ENCODE measurements at places on chromosomes 7 and 10. TPM values are rescaled to one million over a fixed set of nuclear protein-coding genes. Genes with fewer than 3 reads are reported as not detected.
A peak's percentile ranks its signal among the peaks of the same experiment; 100 is the strongest.

HOXA10 gene
- not detected for total RNA-seq

EPO gene
- not detected for total RNA-seq

FZD8 gene
- 23.0 TPM for total RNA-seq

RAB19 gene
- not detected for total RNA-seq

HPS1 gene
- total RNA-seq, result 42.7 TPM

ABCB4 gene
- not detected for total RNA-seq

EXOSC1 gene
- total RNA-seq, result 11.3 TPM

NPFFR1 gene
- total RNA-seq, result not detected

FGFR2 gene
- total RNA-seq, result 4.4 TPM

CREB5 gene
- 143 TPM for total RNA-seq

NPM3 gene
- 28.7 TPM for total RNA-seq

VAX1 gene
- total RNA-seq, result not detected

- H3K4me3 ChIP-seq, result no peak overlapping the region
- H3K4me1 ChIP-seq, result no peaks in the 10 kb centered on the region
- DNase-seq, result no peak
- no peak overlapping the region for H3K27ac ChIP-seq
- no peaks in the 10 kb centered on the region for H3K27me3 ChIP-seq
Observed at GRCh38 chr10:71290806-71291527, 28.1 kb upstream of the SLC29A3 start.

DNA sequence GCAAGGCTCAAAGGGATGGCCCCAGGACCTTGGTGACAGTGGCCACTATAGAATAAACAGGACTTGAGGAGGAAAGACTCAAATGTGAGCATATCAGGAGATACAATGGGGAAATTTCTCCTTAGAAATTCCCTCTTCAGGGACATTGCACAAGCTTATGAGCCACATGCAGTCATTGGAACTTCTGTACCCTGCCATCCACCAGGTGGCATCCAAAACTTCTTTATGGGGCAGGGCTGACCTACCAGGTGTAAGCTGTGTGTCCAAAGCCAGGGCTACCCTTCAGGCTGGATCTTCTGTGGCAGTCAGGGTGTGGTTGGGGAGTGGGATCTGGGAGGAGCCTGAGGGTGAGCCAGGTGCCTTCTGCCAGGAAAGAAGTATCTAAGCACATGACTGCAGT is 36.6 kb upstream of the LRRC18 start:
- no peaks in the 10 kb centered on the region for H3K27me3 ChIP-seq
- no peak overlapping the region for H3K27ac ChIP-seq
- H3K4me3 ChIP-seq, result no peak overlapping the region
- no peaks in the 10 kb centered on the region for H3K36me3 ChIP-seq
- no peaks in the 10 kb centered on the region for H3K4me1 ChIP-seq

DNA sequence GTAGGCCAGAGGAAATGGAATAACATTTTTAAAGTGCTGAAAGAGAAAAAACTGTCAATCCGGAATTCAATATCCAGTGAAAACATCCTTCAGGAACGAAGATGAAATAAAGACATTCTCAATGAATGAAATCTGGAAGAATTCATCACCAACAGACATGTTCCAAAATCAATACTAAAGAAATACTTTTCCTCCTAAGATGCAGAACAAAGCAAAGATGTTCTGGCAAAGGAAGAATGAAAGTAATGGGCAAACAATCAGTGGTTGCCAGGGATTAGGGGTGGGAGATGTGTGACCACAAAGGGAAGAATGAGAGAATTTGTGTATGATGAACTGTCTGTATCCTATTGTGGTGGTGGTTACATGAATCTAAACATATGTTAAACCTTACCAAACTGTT is 52.8 kb upstream of the EEPD1 start:
- H3K27ac ChIP-seq, result no peak overlapping the region
- DNase-seq, result no peak
- H3K27me3 ChIP-seq, result no peaks in the 10 kb centered on the region
- no peaks in the 10 kb centered on the region for H3K36me3 ChIP-seq

DNA sequence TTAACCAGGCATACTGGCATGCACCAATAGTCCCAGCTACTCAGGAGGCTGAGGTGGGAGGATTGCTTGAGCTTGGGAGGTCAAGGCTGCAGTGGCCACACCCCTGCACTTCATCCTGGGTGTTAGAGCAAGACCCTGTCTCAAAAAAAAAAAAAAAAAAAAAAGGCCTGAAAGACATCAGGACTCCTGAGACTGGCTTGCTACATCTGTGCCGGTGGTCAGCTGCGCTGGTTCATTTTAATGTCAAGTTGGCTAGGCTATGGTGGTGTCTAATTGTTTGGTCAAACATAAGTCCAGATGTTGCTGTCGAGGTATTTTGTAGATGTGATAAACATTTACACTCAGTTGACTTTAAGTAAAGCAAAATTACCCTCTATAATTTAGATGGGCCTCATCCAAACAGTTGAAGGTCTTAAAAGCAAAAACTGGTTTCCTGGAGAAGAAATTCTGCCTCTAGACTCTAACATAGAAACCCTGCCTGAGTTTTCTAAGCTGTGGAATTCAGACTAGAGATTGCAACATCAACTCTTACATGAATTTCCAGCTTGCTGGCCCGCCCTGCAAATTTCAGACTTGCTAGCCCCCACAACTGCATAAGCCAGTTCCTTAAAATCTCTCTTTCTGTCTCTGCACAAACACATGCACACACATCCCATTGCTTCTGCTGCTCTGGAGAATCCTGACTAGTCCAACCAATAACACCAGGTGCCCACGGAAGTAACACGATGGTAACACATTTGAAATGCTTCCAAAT is 18.2 kb downstream of the MYOF start:
- peak overlapping the region; percentile 4 for H3K4me3 ChIP-seq
- no peaks in the 10 kb centered on the region for H3K27me3 ChIP-seq
- H3K4me1 ChIP-seq, result peaks cover 33% of the 10 kb centered on the region

GRCh38 chr7:86904949-86905834 is 154.3 kb downstream of the ELAPOR2 start:
- H3K27me3 ChIP-seq, result no peaks in the 10 kb centered on the region
- DNase-seq, result no peak
- H3K4me3 ChIP-seq, result no peak overlapping the region

DNA sequence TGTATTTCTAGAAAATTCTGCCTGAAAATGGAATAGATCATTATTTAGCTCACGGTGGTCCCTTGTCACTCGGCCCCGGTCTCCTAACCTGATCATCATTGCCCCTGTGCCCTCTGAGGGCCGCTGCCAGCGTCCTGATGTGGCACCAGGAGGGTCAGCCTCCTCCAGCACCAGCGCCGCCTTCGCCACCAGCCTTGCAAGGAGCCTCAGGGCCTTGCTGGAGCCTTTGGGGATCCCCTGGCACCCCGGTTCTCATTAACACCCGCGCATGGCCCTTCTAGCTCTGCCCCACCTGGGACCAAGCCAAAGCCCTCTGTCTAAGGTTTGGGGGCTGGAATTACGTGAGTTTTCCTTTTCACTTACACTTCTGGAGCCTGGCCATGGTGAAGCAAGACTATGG is 282.5 kb upstream of the ADARB2 start:
- H3K36me3 ChIP-seq, result no peaks in the 10 kb centered on the region
- no peak overlapping the region for H3K27ac ChIP-seq
- H3K27me3 ChIP-seq, result no peaks in the 10 kb centered on the region
- DNase-seq, result no peak
- H3K4me1 ChIP-seq, result no peaks in the 10 kb centered on the region
- no peak overlapping the region for H3K4me3 ChIP-seq

DNA sequence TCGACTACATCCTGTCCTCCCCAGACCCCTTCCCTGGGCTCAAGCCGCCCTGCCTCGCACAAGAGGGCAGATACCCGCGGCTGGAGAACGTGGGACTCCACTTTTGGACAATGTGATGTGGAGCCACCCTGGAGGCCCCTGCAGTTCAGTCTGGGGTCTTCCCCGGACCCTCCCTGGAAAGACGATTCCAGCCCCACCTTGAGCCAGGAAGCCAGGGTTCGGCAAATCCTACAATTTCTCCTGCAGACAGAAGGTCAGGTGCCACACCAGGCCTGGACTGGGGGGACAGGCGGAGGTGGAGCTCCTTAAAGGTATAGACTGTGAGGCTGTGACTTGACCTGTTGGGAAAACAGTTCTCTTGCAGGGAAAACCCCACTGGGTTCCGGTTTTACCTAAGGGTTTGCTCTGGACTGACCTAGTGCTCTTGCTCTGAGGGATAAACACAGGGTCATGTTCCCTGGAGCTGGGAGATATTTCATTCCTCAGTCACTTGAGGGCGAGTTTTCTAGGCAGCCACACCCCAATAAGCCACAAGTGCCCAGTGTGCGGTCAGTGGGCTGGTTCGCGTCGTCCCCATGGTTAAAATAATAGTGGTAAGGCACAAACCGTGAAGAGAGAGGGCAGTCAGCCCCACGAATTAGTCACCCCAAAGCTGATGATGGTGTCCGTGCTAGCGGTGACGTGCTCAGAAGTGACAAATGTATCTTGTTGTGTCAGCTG is 1.6 kb downstream of the FOXL3 start:
- peaks cover 4% of the 10 kb centered on the region for H3K4me1 ChIP-seq
- H3K4me3 ChIP-seq, result no peak overlapping the region
- H3K36me3 ChIP-seq, result no peaks in the 10 kb centered on the region
- no peak overlapping the region for H3K27ac ChIP-seq
- H3K27me3 ChIP-seq, result peaks cover 10% of the 10 kb centered on the region
- DNase-seq, result no peak

- no peaks in the 10 kb centered on the region for H3K27me3 ChIP-seq
- no peak for DNase-seq
- no peak overlapping the region for H3K4me3 ChIP-seq
- peaks cover 96% of the 10 kb centered on the region for H3K36me3 ChIP-seq
- no peaks in the 10 kb centered on the region for H3K4me1 ChIP-seq
Observed at GRCh38 chr7:5310822-5311405, 28.2 kb downstream of the SLC29A4 start.

DNA sequence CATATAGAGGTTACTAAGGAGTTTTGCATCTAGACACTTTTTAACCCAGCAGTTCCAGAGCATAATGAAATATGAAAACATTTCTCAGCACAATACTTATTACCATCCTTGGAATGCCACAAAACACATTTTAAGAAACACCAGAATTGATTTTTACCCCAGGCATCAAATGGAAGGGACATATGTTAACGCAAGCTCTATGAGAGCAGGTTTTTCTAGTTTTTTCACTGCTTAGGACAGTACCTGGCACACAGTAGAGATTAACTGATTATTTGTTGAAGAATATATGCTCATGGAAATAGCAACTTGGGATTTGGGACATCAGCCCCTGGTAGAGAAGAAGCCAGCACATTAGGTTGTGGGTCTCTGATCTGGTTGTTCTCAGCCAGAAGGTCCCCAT is 67.0 kb upstream of the ARID5B start:
- no peaks in the 10 kb centered on the region for H3K36me3 ChIP-seq
- DNase-seq, result no peak
- no peaks in the 10 kb centered on the region for H3K27me3 ChIP-seq
- peaks cover 3% of the 10 kb centered on the region for H3K4me1 ChIP-seq
- no peak overlapping the region for H3K4me3 ChIP-seq

- no peaks in the 10 kb centered on the region for H3K36me3 ChIP-seq
- no peaks in the 10 kb centered on the region for H3K27me3 ChIP-seq
- H3K27ac ChIP-seq, result no peak overlapping the region
- no peaks in the 10 kb centered on the region for H3K4me1 ChIP-seq
- DNase-seq, result no peak
- no peak overlapping the region for H3K4me3 ChIP-seq
Observed at GRCh38 chr10:125460326-125460725, 222.6 kb downstream of the TEX36 start.

- no peaks in the 10 kb centered on the region for H3K36me3 ChIP-seq
- DNase-seq, result no peak
- no peaks in the 10 kb centered on the region for H3K27me3 ChIP-seq
- H3K27ac ChIP-seq, result no peak overlapping the region
- H3K4me3 ChIP-seq, result no peak overlapping the region
Observed at GRCh38 chr7:47091141-47091540, 490.8 kb downstream of the TNS3 start.

DNA sequence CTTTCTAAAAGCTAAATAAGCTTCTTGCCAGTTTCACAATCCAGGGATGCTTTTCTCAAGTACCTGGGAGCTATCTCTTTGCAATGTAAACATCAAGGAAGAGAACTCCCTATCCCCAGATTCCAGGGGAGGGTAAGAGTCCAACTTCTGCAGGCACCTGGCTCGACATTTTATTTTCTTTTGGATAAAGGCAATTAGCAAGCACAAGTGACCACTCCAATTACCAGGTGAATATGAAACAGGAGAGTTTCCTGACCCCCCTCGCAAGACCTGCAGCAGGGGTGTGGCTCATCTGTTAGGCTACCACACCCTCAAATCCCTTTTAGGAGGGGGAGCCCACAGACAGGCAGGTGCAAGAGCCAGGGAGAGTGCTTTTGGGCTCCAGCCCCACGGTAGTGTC is 28.6 kb upstream of the LANCL2 start:
- no peak overlapping the region for H3K27ac ChIP-seq
- H3K36me3 ChIP-seq, result no peaks in the 10 kb centered on the region
- H3K4me1 ChIP-seq, result no peaks in the 10 kb centered on the region
- no peak for DNase-seq

GRCh38 chr7:111370002-111370401 is 192.3 kb downstream of the IMMP2L start:
- no peak overlapping the region for H3K27ac ChIP-seq
- H3K27me3 ChIP-seq, result no peaks in the 10 kb centered on the region
- DNase-seq, result no peak
- no peaks in the 10 kb centered on the region for H3K36me3 ChIP-seq
- H3K4me1 ChIP-seq, result no peaks in the 10 kb centered on the region

DNA sequence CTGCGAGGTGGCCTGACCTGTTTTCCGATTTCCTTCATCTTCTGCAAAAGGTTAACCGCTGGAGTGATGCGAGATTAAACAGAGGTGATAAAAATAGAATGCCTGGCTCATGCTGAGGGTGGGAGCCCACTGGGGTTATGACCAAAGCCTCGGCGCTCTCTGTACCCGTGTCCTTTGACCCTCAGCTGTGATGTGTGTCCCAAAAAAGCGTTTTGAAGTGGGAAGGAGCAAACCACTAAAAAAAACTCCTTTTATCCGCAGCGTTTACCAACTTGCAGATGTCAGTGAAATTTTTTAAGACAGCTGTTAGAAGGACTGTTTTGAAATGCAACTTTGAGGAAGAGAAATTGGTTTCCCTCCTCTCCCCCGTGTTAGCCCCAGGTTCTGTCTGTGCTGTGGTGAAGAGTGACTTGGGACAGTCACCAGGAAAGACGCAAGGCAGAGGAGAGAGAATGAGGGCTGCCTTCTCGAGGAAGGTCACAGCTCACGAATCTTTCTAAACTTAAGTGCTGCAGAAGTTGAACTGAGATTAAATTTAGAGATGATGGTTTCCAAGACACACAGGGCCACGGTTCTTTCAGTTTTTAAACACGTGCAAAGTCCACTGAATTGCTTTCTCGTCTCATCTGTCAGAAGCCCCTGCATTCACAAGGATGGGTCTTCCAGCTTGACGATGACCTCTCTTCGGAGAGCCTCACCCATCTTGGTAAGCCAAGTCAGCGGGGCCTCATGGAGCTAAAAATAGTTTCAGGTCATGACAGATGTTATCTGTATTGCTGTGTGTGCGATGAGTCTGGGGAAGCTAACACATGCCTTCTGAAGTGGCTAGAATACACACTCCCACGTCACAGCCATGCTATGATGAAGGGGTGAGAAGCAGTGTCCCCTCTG is 27.6 kb downstream of the AMZ1 start:
- no peak for DNase-seq
- no peaks in the 10 kb centered on the region for H3K4me1 ChIP-seq
- no peak overlapping the region for H3K27ac ChIP-seq
- H3K27me3 ChIP-seq, result no peaks in the 10 kb centered on the region
- H3K36me3 ChIP-seq, result no peaks in the 10 kb centered on the region
- no peak overlapping the region for H3K4me3 ChIP-seq

Data from ascending aorta (tissue), 2 donors.